ENCODE measurements at places on chromosomes 4 and X. TPM values are rescaled to one million over a fixed set of nuclear protein-coding genes. Genes with fewer than 3 reads are reported as not detected.

GRCh38 chr4:91256043-91256442, 1047.7 kb upstream of the GRID2 start:
- DNase-seq, result no peak

EXOC1L gene
- total RNA-seq, result not detected

GRCh38 chr4:184444215-184444952, 30.0 kb downstream of the IRF2 start:
- no peak for DNase-seq

GRCh38 chrX:54181202-54181953, 1.7 kb downstream of the FAM120C start:
- DNase-seq, result no peak

RIBC1 gene
- 1.1 TPM for total RNA-seq

DNA sequence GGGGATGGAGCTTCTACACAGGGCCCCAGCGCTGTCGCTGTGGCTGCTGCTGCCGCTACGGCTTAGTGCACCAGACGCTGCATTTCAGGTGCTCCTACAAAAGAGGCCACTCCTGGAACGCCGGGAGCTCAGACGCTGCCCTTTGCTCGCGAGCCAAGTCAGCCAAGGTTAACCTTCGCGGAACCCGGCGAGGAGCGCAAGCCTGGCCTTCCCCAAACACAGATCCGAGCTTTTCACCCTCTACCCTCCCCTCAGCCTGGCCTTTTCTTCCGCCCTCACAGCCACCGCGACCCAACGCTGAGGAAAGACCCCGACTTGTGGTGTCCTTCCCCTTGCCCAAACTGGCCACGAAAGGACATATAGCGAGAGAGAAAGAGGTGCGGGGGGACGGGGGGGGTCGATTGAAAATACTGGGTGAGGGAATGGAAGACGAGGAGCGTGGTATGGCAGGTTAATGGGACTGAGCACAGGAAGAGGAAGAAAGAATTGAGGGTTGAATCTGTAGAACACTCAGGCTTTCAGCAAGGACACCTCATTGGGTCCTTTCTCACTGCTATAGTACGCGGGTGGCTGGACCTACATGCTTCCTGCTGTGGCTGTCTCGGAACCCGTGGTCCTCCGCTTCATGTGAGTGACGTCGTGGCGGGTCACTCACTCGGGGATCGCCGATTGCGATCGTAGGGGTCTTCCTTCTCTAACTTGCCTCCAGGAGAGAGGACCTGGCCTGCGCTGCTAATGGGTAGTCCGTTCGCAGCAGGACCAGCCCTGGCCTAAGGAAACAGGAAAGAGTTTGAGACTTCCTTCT, at the start of the genes AIMP1 and TBCK:
Gene AIMP1, plus strand, starts transcription at position 583 of the 805 bp plus-strand sequence. CDS start 8,460 bp downstream, outside the sequence.
Gene TBCK, minus strand, starts transcription at position 242 of the 805 bp plus-strand sequence. CDS start 7,249 bp downstream, outside the sequence.
- DNase-seq, result peak; percentile 83

CD99L2 gene
- 8.0 TPM for total RNA-seq

- DNase-seq, result peak; percentile 43
Observed at GRCh38 chrX:19776753-19777152, 110.6 kb downstream of the SH3KBP1 start.

DNA sequence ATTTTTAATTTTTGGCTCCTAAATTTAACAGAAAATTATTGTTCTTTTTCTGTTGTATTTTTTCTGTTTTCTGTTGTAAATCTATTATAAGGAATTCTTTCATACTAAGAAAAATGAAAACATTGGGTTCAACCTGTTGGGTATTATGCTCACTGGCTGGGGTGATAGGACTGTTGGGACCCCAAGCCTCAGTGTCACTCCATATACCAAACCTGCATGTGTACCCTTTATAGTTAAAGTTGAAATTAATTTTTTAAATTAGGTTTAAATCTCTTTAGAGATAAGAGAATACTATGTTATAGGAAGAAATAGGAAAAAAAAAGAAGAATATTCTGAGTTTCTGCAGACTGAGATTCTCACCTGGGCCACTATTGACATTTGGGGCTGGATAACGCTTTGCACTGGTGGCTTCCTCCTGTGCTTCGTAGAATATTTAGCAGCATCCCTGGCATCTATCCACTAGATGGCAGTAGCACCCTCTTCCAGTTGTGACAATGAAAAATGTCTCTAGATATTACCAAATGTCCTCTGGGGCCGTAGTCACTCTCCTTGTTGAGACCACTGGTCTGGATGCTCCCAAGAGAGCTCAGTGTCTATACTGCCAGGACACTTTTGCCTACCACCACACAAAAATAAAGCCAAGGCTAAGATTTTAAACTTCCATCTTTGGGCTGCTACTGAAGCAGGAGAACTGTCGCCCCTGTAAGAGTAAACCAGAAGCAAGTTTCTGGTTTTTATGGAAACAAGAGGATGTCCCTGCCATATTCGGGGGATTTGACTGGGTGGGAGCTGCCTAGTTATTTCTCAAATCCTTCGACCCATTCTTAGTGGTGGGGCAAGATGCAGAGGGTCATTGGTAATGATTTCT, 22.4 kb upstream of the CLTRN start:
- peak; percentile 27 for DNase-seq

DNA sequence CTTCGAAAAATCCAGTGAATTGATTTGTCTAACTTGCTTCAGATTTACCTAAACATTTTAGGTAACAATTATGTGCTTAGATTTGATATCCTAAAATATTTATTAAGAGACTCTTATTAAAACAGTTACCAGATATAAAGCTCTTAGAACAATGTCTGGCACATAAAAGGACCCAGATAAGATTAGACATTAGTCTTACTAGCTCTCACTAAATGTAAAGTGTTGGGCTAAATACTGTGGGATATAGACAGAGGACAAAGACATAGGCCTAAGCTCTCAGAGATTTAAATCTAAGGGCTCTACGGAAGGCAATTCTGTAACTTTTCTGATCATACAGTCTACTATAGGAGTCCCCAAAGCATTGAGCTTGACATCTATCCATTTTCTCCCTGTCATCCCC, 94.4 kb upstream of the TRPC3 start:
- DNase-seq, result no peak

DNA sequence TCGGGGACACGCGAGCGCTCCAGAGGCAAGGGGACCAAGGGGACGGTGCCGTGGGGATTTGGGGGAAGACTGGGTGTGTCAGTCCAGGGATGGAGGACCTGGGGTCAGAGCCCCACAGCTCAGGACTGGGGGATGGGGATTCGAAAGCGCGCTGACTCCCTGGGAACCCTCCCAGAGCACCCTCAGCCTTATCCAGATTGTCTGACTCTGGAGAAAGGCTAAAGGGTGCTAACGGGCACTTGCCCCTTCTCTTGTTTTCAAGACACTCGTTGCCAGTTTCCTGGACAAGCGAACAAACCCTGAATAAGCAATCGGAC, 1.1 kb downstream of the DOCK11 start:
- no peak for DNase-seq

DNA sequence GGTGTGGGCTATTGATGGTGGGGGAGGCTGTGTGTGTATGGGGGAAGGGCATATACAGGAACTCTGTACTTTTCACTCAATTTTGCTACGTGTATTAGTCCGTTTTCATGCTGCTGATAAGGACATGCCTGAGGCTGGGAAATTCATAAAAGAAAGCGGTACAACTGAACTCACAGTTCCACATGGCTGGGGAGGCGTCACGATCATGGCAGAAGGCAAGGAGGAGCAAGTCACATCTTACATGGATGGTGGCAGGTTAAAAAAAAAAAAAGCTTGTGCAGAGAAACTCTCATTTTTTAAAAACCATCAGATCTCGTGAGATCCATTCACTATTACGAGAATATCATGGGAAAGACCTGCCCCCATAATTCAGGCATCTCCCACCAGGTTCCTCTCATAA, 152.3 kb downstream of the NEK1 start:
- no peak for DNase-seq

- DNase-seq, result no peak
Observed at GRCh38 chr4:99024481-99025275, 29.2 kb downstream of the METAP1 start.

DNA sequence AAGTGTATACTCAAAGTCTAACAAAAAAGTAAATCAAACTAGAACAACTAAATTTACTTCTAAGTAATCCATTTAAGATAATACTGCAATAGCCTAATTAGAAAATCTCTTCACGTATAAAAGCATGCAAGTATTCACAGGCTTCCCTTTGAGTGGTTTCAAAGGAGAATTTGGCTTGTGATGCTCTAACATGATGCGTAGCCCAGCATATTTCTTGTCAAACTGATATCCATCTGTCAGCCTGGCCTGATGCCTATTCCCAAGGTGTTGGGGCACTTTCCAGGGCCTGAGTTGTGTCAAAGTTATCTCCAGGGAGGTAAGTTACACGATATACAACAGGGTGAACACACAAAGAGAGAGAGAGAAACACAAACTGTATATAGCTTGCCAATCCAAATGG, 287.0 kb upstream of the MAGEB18 start:
- no peak for DNase-seq

GRCh38 chr4:25088093-25088952, 57.6 kb upstream of the LGI2 start:
- DNase-seq, result peak; percentile 21

DNA sequence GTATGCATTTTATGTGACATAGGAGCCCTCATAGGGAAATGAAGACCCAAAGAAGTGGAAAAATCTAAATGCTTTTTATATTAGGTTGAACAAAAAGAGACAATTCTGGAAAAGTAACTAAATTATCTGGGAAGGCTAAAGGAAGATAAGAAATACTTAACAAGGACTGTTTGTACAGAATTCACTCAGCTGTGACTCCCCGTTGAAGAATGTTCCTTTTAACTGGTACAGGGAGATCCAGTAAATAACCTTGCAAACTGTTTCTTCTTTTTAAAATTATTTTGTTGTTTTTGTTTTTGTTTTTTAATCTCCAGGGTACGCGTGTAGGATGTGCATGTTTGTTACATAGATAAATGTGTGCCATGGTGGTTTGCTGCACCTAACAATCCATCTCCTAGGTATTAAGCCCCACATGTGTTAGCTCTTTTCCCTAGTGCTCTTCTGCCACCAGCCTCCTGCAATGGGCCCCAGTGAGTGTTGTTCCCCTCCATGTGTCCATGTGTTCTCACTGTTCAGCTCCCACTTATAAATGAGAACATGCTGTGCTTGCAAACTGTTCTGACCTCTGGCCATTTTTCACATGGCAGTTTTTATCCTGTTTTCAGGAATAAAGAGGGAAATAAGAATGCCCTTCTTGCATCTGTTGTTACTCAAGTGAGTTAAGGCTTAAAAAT, 81.7 kb downstream of the PWWP3B start:
- DNase-seq, result no peak

DNA sequence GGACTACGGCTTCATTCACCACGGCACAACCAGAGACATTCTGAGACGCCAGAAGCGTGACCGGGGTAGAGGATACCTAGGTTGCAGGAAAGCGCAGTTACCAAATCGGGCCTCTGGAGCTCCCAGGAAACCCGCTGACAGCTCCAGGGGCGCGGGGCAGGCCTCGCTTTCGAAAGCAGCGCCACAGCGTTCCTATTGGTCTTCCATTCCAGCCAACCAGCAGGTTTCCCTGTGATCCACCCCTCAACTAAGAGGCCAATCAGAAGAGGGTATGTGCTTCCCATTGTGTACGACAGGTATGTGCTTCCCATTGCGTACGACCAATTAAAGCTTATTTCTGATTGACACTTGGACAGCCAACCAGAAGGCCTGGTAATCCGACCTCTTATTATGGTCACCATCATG, 14.9 kb downstream of the SNX12 start:
- DNase-seq, result no peak

- DNase-seq, result no peak
Observed at GRCh38 chrX:34300871-34301270, 168.8 kb upstream of the FAM47A start.

- DNase-seq, result no peak
Observed at GRCh38 chr4:83267121-83267829, 17.3 kb downstream of the COQ2 start.

GRCh38 chr4:185965426-185966384, 103.3 kb upstream of the TLR3 start:
- DNase-seq, result no peak

BEX4 gene
- total RNA-seq, result 24.6 TPM

DNA sequence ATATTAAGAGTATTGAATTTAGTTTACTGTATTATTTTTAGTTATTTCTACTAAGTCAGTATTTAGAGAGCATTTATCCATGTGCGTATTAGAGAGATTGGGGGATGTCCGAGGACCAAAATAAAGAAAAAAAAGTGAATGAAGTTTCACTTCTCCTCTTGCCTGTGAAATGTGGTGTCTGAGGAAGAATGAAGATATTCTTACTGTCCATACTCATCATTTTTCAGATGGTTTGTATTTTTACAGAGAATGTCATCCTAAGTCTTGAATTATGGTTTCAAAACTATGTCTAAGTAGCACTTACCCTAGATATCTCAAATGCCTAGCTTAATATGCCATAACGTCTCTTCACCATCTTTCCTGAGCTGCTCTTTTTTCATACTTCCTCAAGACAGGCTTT, 854.3 kb downstream of the C4orf33 start:
- DNase-seq, result no peak

DNA sequence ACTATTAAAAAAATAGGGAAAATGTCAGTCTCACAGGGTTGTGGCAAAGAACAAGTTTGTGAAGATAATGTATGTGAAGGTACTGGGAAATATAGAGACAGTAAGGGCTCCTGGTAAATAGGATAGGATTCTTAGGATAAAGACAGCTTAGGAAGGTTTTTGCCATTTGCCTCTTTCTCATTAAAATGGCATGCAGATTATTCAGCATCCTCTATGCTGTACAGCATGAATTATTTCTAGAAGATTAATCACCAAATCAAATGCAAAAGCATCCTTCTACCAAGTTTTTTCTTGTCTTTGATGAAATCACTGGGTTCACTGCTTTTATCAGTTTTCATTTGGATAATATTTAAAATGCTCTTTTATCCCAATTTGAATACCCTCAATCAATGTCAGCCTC, 142.8 kb downstream of the NDST3 start:
- DNase-seq, result no peak

GRCh38 chr4:87704001-87704400, 53.9 kb downstream of the DMP1 start:
- no peak for DNase-seq

- DNase-seq, result no peak
Observed at GRCh38 chrX:23854122-23854521, 53.6 kb downstream of the APOO start.

HTN3 gene
- not detected for total RNA-seq

GRCh38 chr4:110544594-110544993, 68.6 kb downstream of the ENPEP start:
- no peak for DNase-seq

GRCh38 chr4:168598191-168598590, 101.3 kb downstream of the PALLD start:
- no peak for DNase-seq

- DNase-seq, result no peak
Observed at GRCh38 chrX:73785493-73785892, 222.5 kb downstream of the CHIC1 start.

DNA sequence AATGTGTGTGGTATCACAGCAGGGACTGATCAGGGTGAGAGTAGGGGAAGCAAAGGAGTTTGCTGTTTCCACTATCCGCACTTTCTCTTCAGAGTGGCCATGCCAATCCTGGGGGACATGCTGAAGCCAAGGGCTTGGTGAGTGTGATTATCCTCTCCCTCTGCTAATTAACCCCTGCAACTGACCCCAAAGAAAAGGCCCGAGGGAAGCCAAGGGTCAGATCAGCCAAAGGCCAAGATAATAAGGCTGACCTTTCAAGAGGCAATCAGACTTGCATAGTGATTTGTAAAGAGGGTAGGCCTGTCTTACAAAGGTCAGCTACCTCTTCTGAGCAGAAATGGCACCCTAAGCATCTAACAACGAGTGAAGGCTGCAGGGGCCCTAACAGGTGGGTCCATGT, 420.5 kb upstream of the CPEB2 start:
- DNase-seq, result no peak

Measured in activated naive CD8-positive, alpha-beta T cell treated with anti-CD3 and anti-CD28 coated beads for 36 hours (primary cell).